ENCODE measurements at places on chromosomes 11 and 22.

DNA sequence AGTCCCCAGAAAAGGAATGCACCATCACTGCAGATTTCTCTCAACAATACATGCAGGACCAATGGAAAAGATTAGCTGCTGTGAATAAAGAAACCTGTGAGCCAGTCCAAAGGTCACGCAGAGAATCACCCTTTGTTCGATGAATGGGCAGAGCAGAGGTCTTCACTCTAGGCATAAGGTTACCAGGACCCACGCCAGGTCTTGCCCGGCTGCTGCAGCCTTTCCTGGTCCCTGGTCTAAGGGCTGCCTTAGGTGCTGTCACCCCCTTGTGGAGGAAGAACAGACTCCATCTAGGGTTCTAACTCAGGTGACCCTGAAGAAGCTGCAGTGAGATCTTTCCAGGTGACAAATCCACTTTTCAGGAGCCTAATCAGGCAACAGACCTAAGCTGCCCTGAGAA lies 29.0 kb upstream of the NAP1L4 start:
- DNase-seq: no peak

DNA sequence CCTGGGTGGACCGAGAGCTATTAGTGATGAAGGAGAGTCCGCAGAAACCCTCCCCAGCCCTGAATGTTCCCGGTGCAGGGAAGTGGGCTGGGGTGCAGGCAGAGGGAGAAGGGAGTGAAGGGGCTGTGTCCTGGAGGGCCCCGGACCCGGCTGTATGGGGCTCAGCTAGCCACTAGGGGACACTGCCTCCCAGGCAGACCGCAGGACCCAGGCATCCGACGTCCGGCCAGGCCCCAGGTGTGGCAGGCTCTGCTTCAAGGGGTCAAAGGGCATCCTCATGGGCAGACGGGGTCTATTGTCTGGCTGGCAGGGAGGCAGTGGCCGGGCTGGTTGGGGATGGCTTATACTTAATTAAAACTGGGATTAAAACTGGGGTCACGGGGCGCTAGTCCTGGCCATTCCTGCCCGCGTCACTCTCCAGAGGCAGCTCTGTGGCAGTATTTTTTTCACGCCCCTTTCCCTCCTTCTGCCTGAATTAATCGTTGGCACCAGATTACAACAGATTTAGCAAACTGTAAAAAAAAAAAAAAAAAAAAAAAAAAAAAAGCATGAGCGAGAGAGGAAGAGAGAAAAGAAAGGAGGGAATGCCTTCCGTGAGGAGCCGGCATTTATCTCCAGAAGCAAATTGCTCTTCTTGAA lies 5.1 kb downstream of the FLRT1 start:
- DNase-seq: no peak

- DNase-seq: no peak
Observed at GRCh38 chr11:6498121-6498520, 1.0 kb downstream of the DNHD1 start.

- DNase-seq: no peak
Observed at GRCh38 chr22:17637490-17638181, 921 bp upstream of the BCL2L13 start.

DNA sequence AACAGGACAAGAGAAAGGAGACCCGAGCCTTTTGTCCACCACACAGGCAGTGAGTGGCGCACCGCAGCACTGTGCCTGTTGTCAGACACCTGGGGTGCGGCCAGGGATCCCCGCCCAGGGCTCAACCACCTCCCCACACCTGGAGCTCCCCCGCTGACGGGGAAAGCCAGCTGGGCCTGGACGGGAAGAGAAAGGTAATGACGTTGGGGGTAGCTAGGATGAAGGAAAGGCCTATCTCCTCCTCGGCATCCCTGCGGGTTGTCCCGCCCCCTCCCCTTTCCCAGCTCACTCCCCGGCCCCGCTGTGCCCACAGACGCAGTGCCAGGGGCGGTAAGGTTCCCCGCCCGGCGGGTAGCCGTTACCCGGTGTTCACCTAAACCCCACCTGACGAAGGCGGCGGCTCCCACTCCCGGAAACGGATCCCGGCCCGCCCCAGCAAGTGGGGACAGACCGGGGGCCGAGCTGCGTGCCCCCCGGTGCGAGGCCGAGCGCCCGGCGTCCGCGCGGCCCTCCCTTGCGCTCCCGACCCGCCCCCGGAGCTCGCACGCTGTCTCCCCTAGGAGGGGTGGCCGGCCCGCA lies 495 bp downstream of the HYOU1 start:
- peak; percentile 36 for DNase-seq

- DNase-seq: no peak
Observed at GRCh38 chr11:91047882-91048281, 825.0 kb upstream of the CHORDC1 start.

GRCh38 chr22:42645341-42645937 lies 3.8 kb downstream of the CYB5R3 start:
- DNase-seq: no peak

DNA sequence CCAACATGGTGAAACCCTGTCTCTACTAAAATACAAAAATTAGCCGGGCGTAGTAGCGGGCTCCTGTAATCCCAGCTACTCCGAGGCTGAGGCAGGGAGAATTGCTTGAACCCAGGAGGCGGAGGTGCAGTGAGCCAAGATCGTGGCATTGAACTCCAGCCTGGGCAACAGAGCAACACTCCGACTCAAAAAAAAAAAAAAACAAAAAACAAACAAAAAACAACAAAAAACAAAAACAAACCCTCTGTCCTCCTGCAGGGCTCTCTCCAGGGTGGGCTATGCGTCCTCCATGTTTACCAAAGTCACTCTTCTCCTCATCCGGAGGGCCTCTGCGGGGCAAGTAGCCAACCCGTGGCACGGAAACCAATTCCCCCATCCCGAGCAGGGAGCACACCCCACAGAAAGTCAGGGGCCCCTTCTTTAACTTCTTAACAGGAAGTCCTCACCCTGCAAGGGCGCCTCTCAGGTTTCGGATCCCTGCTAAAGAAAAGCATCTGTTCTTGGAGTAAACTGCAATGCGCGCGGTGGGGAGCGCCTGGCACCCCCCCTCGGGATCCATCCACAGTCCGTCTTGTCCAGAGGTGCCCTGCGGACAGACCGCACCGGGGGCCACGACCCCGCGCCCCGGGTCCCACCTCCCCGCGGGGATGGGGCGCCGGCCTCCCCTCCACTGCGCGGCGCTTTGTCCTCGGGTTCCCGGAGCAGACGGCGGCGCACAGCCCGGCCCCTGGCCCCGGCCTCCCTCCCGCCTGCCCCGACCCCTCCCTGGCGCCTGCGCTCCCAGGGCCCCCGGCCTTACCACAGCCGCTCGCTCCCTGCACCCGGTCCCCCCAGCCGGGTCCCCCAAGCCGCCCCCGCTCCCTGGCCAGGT lies 712 bp downstream of the CERK start:
- no peak for DNase-seq

DNA sequence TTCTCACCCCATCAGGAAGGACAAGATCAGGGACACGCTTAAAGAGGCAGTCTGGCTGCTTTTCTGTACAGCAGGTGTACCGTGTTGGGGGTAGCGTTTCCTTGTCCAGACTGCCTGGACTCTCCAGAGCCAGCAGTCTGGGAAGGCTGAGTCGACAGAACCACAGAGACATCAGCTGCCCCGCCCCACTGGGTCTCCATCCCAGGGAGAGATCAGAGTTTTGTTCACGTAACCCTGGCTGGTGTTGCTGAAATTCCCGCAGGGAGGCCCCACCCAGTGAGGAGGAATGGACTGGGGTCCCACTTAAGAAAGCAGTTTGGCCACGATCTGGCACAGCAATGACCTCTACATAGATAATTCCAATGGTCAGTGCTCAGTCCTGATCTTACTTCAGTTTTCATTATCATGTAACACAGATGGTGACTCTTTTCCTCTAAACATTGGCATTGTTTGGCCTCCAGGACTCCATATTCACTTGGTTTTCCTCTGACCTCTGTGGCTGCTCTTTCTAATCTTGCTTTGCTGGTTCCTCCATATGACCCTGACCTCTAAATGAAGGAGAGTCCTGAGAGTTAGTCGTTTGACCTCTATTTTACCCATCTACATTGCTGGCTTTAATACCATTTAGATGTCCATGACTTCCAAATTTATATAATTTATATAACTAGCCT lies 89.6 kb upstream of the LRRC55 start:
- no peak for DNase-seq

DNA sequence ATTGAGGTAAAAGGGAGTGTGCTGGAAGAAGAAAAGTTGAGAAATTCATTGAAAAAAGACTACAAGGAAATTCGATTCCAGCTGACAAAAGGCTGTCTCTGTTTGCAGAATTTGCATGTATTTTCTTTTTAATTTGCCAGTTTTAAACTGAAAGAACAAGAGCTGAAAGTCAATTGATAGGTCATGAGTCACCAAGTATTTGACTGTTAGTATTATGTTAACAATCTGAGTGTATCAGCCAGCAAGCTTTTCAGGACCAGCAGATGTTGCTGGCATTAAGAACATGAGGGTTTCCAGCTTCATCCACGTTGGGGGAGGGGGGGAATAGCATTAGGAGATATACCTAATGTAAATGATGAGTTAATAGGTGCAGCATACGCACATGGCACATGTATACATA lies 726.7 kb downstream of the METTL15 start:
- DNase-seq: no peak

DNA sequence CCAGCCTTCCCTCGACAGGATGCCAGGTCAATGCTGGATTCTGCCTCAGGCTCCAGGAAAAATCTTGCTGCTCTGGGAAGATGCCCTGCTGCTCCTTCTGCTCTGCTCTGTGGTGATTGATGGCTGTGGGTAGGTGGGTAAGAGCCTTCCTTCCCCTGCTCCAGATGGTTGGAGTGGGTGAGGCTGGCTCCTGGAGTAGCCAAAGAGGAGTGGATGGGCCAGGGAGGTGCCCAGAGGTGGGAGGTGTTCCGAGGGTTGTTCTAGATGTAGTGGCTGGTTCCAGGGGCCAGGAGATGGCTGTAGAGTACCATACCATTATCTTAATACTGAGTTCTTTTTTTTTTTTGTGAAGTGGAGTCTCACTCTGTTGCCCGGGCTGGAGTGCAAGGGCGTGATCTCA lies 99.6 kb upstream of the THY1 start:
- DNase-seq: no peak

DNA sequence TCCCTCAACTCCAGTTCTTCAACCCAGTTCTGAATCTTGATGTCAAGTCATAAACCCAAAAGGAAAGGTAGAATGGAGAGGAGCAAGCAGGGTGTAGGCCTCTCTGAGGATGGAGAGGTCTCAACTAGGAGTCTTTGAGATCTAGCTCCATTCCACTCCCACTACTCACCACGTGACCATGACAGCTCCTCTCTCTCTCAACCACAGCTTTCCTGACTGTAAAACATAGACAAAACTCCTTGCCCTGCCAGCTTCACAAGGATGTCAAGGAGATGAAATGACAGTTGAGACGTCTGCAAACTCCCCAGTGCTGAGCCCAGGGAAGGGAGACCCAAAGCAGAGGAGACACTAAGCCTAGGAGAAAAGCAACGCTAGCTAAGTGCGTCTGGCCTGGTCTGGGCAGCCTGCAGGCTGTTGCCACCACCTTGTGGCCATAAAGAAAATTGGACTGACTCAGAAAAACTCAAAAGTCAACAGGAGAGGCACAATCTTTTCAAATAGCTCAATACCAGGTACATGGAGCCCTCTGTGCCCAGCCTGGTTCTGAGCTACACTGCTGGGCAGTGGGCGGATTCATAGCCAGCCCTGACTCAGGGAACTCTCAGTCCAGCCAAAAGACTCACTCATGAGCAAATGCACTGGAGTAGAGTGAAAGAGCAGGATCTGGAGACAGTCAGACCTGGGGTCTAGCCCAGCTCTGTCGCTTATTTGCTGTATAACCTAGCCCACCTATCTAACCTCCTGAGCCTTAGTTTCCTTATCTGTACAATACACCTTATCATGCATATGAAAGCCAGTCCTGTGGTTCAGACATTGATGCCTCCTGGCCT lies 3.4 kb downstream of the CLPB start:
- no peak for DNase-seq

GRCh38 chr11:131875611-131876010 lies 505.2 kb downstream of the NTM start:
- DNase-seq: no peak

GRCh38 chr11:60933416-60934123 lies 9.3 kb downstream of the TMEM132A start:
- DNase-seq: no peak

GRCh38 chr22:28250036-28250695 lies 331.1 kb upstream of the PITPNB start:
- no peak for DNase-seq

- DNase-seq: no peak
Observed at GRCh38 chr11:63623513-63624140, 9.4 kb upstream of the PLAAT3 start.

DNA sequence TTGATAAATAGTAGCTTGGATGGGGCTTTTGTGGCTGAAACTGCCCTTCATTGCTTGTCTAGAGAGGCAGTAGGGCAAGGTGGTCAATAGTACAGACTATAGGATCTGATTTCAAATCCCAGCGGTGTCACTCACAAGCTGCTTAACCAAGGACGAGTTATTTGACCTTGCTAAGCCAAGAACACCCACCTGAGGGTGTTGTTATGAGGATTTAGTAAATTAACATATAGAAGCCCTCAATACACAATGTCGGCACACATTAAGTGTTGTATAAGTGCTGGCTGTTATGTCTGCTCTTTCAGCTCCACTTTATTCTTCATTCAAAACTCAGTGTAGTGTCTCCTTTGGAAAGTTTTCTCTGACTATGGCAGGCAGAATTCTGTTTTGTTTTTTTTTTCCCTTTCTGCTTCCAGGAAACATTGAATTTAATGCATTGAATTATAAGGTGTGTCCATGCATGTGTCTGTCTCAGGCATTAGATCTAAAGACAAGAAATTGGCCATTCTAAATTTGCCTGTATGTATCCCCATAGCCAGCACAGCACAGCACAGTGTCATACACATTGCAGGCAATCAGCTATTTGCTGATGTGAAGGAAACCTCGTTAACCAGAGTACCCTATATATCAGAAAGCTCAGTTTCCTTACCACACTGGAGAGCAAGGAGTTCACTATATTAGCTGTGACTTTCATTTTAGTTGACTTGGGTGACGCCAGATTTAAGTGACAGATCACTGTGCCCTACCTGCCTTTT lies 212.1 kb downstream of the NELL1 start:
- DNase-seq: no peak

- no peak for DNase-seq
Observed at GRCh38 chr22:19067696-19068348, 54.4 kb downstream of the DGCR2 start.

- no peak for DNase-seq
Observed at GRCh38 chr22:47474895-47475294, 712.4 kb downstream of the TBC1D22A start.

- DNase-seq: no peak
Observed at GRCh38 chr11:80727315-80727714, 1286.5 kb upstream of the TENM4 start.

GRCh38 chr11:65776196-65776595 lies 4.6 kb downstream of the AP5B1 start:
- no peak for DNase-seq

DNA sequence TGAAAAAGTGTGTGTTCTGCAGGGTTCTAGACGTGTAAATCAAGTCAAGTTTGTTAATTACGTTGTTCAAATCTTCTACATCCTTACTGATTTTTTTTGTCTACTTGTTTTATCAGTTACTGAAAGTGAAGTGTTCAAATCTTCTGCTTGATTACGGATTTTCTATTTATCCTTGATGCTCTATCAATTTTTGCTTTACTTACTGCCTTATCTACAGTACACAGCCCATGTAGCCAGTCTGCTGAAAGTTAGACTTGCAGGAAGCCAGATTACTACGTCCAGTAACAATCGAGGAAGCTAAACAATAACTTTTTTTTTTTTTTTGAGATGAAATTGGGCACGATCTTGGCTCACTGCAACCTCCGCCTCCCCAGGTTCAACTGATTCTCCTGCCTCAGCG lies 15.6 kb upstream of the C11orf24 start:
- no peak for DNase-seq

- no peak for DNase-seq
Observed at GRCh38 chr11:10041748-10042446, 252.1 kb downstream of the SBF2 start.

All from activated T-helper 1 cell treated with anti-CD3 and anti-CD28 coated beads, Interleukin-2, amount 50 U/mL, for 16 hours (primary cell).